NCI-H1092 treated with DMSO at 0.1 percent for 48 hours (cell line): ENCODE measurements at places on chromosomes 12 and 14.

DNA sequence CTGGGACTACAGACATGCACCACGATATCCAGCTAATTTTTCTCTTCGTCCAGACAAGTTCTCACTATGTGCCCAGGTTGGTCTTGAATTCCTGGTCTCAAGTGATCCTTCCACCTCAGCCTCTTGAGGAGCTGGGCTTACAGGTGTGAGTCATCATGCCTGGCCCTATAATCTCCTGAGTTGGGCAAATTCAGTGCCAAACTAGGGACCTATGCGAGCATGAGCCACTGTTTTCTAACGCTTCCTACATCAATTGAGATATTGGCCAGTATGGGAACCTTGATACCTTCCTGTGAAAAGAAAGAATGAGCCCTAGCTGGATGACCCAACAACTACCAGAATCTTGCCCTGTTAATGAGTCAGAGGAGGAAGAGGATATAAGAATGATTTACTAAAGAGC, 585.2 kb downstream of the C12orf50 start:
- DNase-seq: no peak

DNA sequence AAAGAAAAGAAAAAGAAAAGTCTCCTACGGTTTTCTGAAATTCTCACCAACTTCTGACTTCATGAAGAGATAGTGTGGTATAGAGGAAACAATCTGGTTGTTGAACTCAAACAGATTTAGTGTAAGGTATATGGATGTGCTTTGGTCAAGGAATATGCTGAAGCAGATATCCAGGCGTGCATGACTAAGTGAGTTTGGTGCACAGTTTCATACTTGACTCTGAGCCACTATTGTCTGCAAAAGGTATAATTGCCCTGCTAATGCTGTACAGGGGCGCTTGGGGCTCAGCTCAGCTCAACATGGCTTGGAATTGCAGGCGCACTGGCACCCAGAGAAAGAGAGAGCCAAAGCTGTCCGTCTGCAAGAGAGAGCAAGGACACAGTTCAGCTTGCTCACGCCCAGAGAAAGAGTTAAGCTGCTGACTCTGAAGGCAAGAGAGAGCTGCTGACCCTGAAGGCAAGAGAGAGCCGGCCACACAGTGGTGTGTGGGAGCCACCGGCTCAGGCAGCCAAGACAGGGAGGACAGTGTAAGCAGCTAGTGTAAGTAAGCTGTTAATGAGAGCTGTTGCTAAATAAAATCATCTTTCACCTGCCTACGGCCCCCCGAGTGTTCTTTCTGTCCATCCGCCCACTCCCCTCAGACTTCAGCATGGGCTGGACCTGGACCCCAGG, 66.4 kb upstream of the SLC38A4 start:
- no peak for DNase-seq

DNA sequence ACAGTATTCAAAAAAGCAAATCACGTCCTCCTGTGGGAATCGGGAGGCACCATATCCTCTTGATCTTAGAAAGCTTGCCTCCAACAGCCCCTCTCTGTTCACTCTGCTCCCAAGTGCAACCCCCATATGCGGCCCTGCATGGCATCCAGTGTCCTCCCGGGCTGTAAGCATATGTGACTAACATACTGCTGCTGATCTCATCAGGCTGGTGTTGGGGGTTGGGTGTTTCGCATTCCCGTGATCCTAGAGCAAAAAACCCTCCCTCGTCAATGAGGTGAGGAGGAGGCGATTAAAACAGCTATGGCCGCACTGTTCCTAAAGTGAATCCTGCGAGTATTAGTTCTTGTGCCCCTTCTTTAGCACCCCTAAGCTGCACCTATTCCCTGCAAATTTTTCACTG, 28.1 kb upstream of the PPM1A start:
- DNase-seq: no peak

DNA sequence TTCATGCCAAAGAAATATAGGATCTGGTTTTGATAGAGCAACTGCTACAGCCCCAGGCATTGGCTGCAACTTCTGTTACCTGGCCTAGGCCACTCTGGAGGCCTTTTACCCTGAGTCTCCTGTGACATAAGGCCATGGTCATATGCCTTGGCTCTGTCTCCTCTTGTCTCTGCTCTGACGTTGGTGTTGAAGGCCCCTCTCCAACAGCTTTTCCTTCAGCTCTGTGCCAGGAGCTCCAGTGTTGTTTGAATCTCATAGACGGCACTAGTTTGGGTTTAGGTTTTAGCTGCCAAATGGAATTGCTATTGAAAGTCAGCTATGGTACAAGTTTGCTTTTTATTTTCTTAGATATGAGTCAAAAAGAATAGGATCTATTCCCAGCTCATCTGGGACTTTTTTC, 41.1 kb downstream of the TTLL5 start:
- no peak for DNase-seq

- no peak for DNase-seq
Observed at GRCh38 chr12:81668475-81668874, 90.7 kb downstream of the PPFIA2 start.

DNA sequence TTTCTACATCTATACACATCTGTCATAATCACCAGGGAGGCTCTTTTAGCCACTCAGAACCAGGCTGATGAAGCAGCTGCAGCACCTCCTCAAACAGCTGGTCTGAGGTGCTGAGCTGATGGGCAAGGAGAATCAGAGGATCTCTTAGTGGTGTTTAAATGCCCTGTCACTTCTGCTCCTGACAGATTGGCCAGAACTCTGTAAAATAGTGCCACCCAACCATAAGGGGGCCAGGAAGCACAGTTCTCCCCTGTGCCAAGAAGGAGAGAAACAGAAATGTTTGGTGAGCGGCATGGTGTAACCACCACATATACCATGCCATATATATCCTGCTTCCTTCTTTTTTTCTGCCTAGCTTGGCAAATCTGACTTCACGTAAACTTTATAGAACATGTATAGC, 12.8 kb downstream of the SOCS2 start:
- no peak for DNase-seq

DNA sequence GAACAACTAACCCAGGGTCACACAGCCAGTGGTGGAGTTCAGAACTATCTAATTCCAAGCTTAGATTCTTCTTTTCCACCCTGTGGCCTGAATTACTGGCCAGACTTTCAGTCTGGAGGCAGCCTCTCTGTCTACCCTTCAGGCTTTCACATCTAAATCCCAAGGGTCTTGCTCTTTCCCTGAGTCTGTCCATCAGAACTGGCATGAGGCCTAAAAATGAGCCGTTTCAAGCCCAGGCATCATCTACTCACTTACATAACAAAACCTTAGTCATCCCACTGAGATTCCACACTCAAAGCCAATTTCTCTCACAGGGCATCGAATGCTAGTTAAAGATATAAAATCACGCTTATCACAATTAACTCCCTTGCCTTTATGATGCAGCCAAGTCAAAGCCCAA, 1.3 kb upstream of the PTGDR start:
- DNase-seq: no peak

- no peak for DNase-seq
Observed at GRCh38 chr14:74505831-74506230, 12.3 kb downstream of the ISCA2 start.

DNA sequence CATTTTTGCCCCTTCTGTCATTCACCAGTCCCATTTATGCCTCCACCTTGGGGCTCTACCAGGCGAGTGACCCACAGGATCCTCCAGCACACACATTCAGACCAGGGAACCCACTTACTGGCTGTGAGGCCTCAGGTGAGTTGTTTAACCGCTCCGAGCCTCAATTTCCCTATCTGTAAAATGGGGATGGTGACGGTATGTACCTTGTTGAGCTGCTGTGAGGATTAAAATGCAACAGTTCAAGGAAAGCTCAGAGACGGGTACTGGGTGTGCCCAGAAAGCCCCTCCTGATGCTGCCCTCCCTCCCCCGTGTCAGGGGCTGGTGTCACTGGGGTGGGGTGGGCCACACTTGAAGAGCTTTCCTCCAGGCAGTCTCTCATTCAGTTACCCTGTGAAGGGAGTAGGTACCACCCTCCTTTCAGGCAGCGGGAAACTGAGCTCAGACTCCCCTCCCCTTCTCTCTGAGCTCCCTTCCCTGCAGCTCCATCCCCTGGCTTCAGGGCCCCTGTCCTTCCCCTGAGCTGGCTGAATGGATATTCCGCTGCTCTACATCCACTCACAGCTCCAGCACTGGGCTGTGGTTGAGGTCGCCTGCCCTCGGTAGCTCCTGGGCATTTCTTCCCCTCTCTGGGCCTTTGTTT, 1.4 kb upstream of the SERPINA1 start:
- DNase-seq: no peak

GRCh38 chr12:67112586-67112985, 156.6 kb upstream of the CAND1 start:
- no peak for DNase-seq

DNA sequence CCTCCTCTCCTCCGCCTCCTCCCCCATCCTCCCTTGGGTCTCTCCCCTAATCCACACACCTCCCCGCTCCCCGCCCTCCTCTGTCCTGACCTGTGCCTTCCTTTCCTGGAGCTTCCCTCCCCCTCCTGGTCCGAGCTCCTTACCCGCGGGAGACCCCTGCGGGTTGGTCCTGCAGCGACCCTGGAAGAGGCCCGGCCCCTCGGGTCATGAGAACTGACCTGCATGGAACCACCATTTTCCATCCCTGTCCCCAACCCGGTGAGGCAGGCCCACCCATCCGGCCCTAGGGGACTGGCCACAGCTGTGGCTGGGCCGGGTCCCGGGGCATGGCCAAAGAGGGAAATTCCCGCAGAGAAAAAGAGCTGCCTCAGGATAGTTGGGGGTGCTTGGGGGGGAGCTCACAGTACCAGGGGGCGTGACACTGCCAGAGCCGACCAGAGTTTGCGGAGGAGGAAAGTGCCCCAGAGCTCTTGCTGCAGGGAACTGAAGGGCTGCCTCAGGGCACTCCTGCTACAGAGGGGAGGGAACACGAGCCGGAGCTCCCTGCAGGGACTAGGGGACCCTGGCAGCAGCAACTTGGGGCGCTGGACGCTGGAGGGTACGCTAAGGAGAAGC, 613 bp downstream of the ARHGEF40 start:
- DNase-seq: no peak

DNA sequence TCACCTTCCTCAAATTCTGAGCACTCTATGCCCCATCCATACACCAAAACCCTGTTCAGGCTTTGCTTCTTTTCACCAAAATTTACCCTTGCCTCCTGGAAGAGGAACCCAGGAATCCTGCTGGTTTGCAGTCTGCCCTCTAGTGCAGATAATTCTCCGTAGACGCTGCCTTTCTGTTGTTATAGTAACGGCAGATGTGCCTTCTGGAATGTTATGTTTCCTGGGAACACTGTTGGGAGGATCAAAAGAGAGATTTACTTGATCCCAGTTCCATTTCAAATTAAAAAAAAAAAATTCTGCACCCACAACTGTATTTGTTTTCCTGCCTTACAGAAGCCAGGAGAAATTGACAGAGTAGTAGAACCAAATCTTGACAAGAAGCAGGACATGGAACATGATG, 104.2 kb upstream of the RMST start:
- DNase-seq: no peak

- no peak for DNase-seq
Observed at GRCh38 chr12:101686176-101686575, 11.3 kb upstream of the CHPT1 start.

GRCh38 chr12:104873374-104873773, 84.7 kb downstream of the SLC41A2 start:
- DNase-seq: no peak

- no peak for DNase-seq
Observed at GRCh38 chr14:81120501-81120900, 100.3 kb downstream of the GTF2A1 start.

DNA sequence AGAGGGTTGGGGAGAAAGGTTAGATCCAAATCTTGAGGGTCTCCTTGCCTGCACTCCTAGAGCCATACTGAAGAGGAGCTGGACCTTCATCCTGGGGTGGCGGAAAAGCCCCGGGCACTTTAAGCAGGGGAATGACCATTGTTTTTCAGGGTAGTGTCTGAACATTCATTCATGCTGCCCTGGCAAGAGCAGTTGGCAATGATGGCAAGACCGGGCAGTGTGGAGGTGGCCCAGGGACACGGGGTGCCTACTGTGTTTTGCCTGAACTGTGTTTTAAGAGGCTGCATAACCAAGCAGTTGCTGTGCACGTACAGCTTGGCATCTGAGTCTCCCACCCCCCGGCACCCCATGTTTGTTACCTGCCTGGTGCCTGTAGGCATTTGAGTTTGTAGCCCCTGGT, 14.7 kb downstream of the TPCN1 start:
- DNase-seq: no peak

DNA sequence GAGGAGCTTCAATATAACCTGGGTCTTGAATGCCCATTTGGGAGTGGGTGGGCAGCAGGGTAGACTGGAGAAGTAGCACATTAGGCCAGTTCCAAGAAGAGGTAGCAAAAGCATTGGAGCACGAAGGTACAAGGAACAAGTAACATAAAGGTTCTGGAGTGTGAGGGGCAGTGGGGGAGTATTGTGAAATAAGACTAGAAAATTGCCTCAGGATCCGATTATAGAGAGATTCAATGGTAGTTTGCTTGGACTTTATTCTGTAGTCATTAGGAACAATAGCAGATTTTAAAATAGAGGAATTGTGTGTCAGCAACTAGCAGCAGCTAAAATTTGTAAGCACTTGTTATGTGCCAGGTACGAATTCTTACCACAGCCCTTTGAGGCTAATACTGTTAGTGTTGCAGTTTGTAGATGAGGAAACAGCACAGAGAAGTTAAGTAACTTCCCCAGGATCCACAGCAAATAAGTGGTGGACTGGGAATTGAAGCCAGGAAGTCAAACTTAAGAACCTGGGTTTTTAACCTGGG, 61.8 kb downstream of the PPFIBP1 start:
- DNase-seq: no peak

DNA sequence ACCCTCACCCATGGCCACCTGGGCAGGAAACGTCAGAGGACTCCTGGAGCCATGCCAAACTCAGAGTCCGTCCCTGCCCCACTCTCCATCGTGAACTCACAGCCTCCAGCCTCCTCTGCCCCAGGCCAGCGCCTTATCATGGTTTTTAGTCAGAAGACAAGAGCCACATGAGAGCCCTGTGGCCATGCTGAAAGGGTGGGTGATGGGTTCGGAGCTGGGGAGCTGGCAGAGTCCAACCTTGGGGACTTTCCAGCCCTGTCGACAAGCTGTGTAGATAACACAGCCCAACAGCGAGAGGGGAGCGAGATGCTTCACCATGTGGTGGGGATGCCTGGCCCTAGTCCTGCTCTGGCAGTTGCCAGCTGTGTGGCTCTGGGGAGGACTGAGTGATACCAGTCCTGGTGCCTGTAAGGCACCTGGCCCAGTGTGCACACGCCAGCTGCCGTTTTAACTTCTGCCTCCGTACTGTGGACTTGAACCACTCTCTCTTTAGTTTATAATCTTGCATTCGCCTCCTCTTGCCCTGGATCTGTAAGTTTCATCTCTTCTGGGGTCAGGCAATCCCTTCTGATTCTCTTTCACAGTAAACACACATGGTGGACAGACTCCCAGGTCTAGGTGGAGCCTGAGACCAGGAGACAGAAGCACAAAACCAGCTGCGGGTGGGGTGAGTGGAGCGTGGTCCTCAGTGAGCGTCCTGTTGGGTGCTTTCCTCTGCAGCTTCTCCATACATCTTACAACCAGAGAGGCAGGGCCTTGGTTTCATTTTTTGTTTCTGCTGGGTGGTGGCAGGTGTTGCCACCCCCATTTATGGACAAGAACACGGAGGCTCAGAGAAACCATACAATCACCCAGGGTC, 55.3 kb downstream of the RIN3 start:
- DNase-seq: no peak

GRCh38 chr12:130186651-130187268, 24.5 kb downstream of the FZD10 start:
- DNase-seq: no peak

GRCh38 chr12:112199136-112199535, 73.8 kb downstream of the TRAFD1 start:
- no peak for DNase-seq
